Naive B cell (primary cell): ENCODE measurements at places on chromosomes 3 and 15. TPM values are rescaled to one million over a fixed set of nuclear protein-coding genes. Genes with fewer than 3 reads are reported as not detected.
A peak's percentile ranks its signal among the peaks of the same experiment; 100 is the strongest.

DNA sequence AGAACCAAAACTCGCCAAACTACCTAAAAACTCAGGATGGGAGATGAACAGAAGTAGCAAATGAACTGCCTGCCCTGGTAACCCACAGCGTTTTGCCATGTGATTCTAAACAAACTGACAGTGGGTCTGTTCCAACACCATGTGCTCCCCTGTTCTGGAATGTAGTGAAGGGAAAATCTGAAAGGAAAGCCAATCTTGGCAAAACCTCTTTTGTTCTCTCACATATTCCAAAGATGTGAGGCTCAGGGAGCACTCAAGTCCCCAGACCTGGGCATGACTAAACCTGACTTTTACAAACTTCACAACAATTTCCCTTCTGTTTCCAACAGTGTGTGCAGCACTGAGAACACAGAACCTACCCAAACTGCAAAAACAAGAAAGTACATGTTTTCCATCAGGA, 116.1 kb downstream of the IMPG2 start:
- H3K27me3 ChIP-seq = no peaks in the 10 kb centered on the region
- no peaks in the 10 kb centered on the region for H3K4me1 ChIP-seq
- no peaks in the 10 kb centered on the region for H3K36me3 ChIP-seq

- no peaks in the 10 kb centered on the region for H3K27me3 ChIP-seq
- H3K36me3 ChIP-seq = no peaks in the 10 kb centered on the region
- H3K27ac ChIP-seq = no peak overlapping the region
Measured at GRCh38 chr3:84906065-84906464, 52.7 kb upstream of the CADM2 start.

DNA sequence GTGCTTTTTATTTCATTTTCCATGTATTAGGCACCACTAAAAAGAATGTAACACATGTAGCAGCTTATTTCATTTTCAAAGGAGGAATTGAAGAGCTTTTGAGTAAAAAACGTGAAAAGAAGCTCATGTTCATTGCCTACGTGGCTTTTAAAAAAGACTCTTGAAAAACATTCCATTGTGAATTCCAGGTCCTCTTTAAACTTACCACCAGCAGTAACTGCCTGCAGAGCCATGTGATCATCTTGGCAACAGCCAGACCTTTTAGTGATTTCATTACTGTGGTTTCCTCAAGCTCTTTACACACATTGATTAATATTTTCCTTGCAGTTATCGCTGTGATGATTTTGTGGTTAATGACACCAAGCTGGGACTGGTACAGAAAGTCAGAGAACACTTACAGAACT, 43.8 kb upstream of the FBXL22 start:
- H3K27me3 ChIP-seq = no peaks in the 10 kb centered on the region
- peaks cover 28% of the 10 kb centered on the region for H3K4me1 ChIP-seq
- H3K4me3 ChIP-seq = no peak overlapping the region
- H3K27ac ChIP-seq = no peak overlapping the region

DNA sequence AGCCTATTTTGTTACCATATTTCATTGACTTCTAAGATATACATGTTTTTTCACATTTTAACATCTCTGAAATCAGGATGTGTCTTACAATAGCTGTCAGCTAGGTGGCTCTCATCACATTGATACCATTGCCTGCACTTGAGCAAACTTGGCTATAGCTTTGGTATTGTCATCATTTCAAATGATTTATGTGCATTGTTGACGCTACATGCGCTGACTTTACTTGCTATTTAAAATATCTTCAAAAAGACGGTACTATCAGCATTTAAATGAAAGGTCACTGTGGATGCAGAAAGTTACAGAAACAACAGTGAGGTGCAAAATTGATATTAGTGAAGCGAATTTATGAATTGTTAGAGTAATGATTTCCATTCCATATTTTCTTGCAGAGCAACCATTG, 54.0 kb upstream of the ABHD2 start:
- DNase-seq = no peak
- H3K4me3 ChIP-seq = no peak overlapping the region
- peaks cover 24% of the 10 kb centered on the region for H3K27me3 ChIP-seq
- H3K4me1 ChIP-seq = no peaks in the 10 kb centered on the region
- no peak overlapping the region for H3K27ac ChIP-seq

DNA sequence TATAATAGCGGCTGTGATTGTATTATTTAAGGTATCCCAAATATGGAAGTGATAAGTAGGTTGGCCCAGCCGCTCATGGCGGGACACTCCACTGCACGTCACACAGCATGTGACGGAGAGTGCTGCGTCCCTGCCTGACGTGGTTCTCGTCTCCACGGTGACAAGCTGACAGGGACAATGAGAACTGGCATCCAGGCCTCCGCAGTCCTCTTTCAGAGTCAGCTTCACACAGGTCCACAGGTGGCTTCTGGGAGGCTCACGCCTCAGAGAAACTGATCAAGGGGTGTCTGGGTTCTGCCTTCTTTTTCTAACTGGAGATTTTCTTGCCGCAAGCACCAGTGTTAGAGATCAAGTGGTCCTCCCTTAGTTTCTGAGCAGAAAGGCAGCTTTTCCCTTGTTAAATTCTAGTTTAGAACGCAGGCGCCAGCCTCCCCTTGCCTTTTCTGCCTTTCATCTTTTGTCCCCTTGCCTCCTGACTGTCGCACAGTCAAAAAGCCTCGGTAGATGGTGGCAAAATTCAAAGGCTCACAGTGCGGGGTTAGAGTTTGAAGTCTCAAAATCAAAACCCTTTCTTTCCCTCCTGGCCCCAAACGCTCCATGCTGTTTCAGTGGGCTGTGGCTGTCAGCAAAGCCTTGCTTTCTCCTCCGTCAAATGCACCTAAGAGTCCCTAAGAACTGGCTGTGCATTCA, 120.9 kb downstream of the ATP10A start:
- H3K27me3 ChIP-seq = peaks cover 29% of the 10 kb centered on the region
- H3K27ac ChIP-seq = no peak overlapping the region
- no peak for DNase-seq

- peaks cover 21% of the 10 kb centered on the region for H3K4me1 ChIP-seq
- no peaks in the 10 kb centered on the region for H3K27me3 ChIP-seq
- no peak for DNase-seq
- H3K36me3 ChIP-seq = no peaks in the 10 kb centered on the region
- no peak overlapping the region for H3K4me3 ChIP-seq
- H3K27ac ChIP-seq = no peak overlapping the region
Measured at GRCh38 chr3:167783781-167784180, 48.3 kb downstream of the SERPINI1 start.

DNA sequence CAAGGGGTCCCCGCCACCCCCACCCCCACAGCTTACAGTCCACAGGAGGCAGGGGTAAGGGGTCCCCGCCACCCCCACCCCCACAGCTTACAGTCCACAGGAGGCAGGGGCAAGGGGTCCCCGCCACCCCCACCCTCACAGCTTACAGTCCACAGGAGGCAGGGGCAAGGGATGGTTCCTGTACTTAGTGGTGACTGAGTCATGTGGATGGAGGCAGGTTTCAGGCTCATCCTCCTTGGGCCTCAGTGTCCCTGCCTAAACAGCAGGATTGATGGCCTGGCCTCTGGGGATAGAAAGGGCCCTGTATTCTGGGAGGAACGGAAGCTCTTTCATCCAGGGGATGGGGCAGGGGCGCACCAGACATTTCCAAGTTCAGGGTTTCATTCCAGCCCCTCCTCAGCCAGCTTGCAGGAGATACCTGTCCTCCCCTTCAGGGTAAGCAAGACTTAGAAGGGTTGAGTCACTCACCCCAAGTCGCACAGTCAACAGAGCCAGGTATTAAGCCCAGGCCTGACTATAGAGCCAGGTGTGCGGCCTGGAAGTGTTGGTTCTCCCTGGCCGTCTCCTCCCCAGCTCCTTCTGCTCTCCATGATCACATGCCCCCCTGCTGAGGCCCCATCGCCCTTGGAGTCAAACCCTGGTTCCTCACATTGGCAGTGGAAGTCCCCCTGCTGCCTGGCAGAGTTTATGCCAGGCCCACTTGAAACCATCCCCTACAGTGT, 12.5 kb downstream of the CSK start:
- peak overlapping the region; percentile 87 for H3K4me3 ChIP-seq
- no peak for DNase-seq
- peaks cover 18% of the 10 kb centered on the region for H3K36me3 ChIP-seq
- H3K27ac ChIP-seq = peak overlapping the region; percentile 82
- no peaks in the 10 kb centered on the region for H3K27me3 ChIP-seq
- peaks cover 73% of the 10 kb centered on the region for H3K4me1 ChIP-seq

DNA sequence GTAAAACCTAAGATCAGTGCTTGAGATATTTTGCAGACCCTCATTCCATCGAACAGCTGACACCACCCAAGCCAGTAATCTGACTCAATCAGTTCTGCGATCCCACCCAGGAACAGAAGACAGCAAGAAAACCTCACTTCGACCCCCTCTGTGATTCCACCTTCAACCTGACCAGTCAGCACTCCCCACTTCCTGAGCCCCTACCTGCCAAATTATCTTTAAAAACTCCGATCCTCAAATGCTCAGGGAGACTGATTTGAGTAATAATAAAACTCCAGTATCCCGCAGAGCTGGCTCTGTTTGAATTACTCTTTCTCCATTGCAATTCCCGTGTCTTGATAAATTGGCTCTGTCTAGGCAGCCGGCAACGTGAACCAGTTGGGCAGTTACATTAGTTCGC, 25.7 kb upstream of the CLDN16 start:
- no peak for DNase-seq
- H3K4me3 ChIP-seq = no peak overlapping the region
- no peaks in the 10 kb centered on the region for H3K4me1 ChIP-seq
- no peak overlapping the region for H3K27ac ChIP-seq
- no peaks in the 10 kb centered on the region for H3K27me3 ChIP-seq

C3orf80 gene
- polyA plus RNA-seq = not detected

C3orf20 gene
- not detected for polyA plus RNA-seq

DNA sequence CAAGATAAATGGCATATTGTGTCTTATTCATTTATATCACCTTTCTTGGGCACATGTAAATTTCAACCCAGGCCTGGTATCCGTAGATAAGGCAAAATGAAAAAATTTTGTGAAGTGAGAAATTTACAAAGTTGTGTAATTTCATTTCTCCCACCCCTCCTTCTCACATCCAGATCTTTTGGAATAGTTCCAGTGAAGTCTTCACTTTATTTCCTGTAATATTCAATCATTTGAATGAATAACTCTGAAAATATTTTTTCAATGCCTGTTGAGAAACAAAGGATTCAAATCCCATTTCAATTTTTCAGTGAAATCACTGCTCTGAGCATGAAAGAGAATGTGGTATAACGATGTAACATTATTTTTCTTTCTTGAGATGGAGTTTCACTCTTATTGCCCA, 53.4 kb downstream of the BTLA start:
- DNase-seq = no peak
- peaks cover 35% of the 10 kb centered on the region for H3K4me1 ChIP-seq
- H3K4me3 ChIP-seq = no peak overlapping the region
- peak overlapping the region; percentile 15 for H3K27ac ChIP-seq
- no peaks in the 10 kb centered on the region for H3K36me3 ChIP-seq
- no peaks in the 10 kb centered on the region for H3K27me3 ChIP-seq

GRCh38 chr15:99427210-99427609, 138.6 kb upstream of the MEF2A start:
- H3K4me1 ChIP-seq = peaks cover 30% of the 10 kb centered on the region
- no peak for DNase-seq
- no peak overlapping the region for H3K4me3 ChIP-seq
- H3K27ac ChIP-seq = peak overlapping the region; percentile 67
- no peaks in the 10 kb centered on the region for H3K36me3 ChIP-seq
- H3K27me3 ChIP-seq = no peaks in the 10 kb centered on the region

RBP2 gene
- not detected for polyA plus RNA-seq

HTR3D gene
- not detected for polyA plus RNA-seq

DNA sequence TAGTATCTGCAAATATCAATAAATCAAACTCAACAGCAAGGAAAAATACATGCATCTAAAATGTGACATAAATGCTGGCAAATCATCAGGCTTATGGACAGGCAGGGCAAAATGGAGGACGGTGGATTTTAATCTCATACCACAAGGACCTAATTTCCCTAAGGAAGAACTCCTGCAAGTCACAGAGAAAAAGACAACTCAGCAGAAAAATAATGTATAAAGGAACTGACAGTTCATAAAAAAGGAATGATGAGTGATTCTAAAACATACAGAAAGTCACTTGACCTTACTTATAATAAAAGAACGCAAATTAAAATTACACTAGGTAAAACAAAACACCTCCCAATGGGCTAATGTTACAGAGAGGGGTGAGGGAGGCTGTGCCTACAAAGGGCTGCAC, 17.2 kb downstream of the TUBGCP5 start:
- no peak overlapping the region for H3K27ac ChIP-seq
- H3K27me3 ChIP-seq = no peaks in the 10 kb centered on the region
- no peak for DNase-seq
- no peaks in the 10 kb centered on the region for H3K4me1 ChIP-seq
- peaks cover 22% of the 10 kb centered on the region for H3K36me3 ChIP-seq

GRCh38 chr3:98800401-98800800, 37.3 kb downstream of the ST3GAL6 start:
- no peaks in the 10 kb centered on the region for H3K4me1 ChIP-seq
- no peak overlapping the region for H3K4me3 ChIP-seq

DNA sequence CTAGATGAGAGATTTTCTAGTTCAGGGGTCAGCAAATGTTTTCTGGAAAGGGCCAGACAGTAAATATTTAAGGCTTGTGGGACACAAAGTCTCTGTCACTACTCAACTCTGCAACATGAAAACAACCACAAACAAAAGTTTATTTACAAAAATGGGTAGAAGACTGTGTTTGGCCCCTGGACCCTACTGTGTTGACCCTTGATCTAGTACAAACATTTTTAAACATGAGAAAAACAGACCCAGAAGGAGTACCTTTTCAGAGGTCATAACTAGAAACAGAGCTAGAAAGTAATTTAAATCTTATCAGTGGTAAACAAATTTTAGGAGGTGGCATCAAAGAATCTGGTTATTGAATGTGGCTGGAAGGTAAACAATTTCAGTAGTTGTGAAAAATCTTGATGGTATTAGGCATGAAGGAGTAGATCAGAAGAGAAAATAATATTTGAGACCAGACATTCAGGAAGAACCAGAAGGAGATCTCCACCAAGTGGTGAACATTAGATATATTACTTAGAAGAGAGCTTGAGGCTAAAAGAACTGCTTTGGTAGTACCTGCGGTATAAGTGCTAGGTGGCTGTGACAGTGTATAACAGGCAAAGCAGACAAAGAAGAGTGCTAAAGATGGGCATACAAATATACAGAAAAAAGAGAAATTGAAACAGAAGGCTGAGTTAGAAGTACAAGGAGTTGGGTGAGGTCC, 101.7 kb downstream of the NR1I2 start:
- H3K36me3 ChIP-seq = peaks cover 44% of the 10 kb centered on the region
- no peak overlapping the region for H3K4me3 ChIP-seq
- no peak for DNase-seq
- peaks cover 2% of the 10 kb centered on the region for H3K4me1 ChIP-seq
